Dermis microvascular lymphatic vessel endothelial cell (primary cell): ENCODE measurements at places on chromosomes 3 and 15.

- DNase-seq: no peak
These were observed 479.8 kb upstream of the TBL1XR1 start for GRCh38 chr3:177676947-177677587.

- DNase-seq: peak; percentile 55
These were observed at the start of gene GPR160 for GRCh38 chr3:170037463-170038433. GPR160 (plus strand) TSS chr3:170037995; CDS start chr3:170083973, 45,978 bp downstream.

DNA sequence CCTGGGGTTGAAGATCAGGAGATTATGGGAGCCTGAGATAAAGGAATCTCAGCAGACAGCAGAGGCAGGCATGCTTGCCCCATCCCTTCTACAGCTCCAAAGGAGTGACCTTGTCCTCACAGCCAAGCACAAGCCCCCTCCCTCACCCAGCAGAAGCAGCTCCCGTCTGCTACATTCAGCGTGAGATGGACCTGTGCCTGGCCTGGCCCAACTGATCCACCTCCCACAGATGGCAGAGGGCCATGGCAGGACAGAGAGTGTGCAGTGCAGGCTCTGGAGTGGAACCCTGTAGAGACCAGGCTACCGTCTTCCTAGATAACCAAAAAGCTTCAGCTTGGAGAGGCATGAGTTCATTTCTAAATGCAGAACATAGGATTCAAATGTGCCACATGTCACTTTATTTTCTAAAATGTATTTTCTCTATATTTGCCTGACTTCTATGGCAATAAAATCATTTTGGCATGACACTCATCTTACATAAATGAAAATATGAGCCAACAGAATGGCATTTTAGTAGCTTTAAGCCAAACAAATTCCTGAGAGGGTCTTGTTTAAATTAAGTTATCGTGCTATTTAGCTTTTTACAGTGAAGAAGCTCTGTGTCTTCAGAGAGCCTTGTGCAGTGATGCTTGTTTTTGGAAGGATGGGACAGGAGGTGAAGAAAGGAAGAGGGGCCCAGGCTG is 43.7 kb downstream of the SLC12A8 start:
- DNase-seq: no peak

GRCh38 chr3:42498791-42499477 is 3.5 kb upstream of the VIPR1 start:
- no peak for DNase-seq

GRCh38 chr15:76105911-76106310 is 46.1 kb downstream of the TMEM266 start:
- DNase-seq: no peak

- peak; percentile 41 for DNase-seq
These were observed 7.7 kb upstream of the FGD5 start for GRCh38 chr3:14810801-14811661.

- DNase-seq: no peak
These were observed 196.0 kb upstream of the LYSMD4 start for GRCh38 chr15:99929266-99929665.

DNA sequence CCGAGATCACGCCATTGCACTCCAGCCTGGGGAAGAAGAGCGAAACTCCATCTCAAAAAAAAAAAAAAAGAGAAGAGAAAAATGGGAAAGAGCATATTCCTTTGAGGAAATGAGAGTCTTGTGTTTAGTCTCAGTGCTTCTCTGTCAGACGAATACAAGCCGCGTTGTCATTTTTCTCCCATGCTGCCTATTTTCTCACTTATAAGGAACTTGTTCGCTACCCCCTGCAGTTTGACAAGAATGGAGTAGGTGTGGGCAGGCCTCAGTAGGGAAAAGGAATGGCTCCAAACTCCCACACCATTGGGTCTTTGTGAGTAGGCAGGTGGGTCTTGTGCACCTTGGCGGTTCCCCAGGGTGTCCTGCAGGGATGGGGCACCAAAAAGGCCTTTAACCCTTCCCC is 6.5 kb downstream of the GPR160 start:
- no peak for DNase-seq

- DNase-seq: no peak
These were observed 2.8 kb upstream of the ILDR1 start for GRCh38 chr3:122024800-122025199.

- peak; percentile 14 for DNase-seq
These were observed 61.5 kb upstream of the GRM7 start for GRCh38 chr3:6799264-6799915.

- no peak for DNase-seq
These were observed 30.5 kb downstream of the HERC1 start for GRCh38 chr15:63803106-63803886.

GRCh38 chr15:42576040-42576594 is 711 bp downstream of the STARD9 start:
- DNase-seq: no peak
